ENCODE measurements at places on chromosomes 7 and 10. TPM values are rescaled to one million over a fixed set of nuclear protein-coding genes. Genes with fewer than 3 reads are reported as not detected.
A peak's percentile ranks its signal among the peaks of the same experiment; 100 is the strongest.

GRCh38 chr7:98698976-98699375, 81.9 kb downstream of the NPTX2 start:
- no peak overlapping the region for H3K4me3 ChIP-seq
- no peaks in the 10 kb centered on the region for H3K27me3 ChIP-seq
- H3K36me3 ChIP-seq = no peaks in the 10 kb centered on the region
- H3K4me1 ChIP-seq = no peaks in the 10 kb centered on the region

DNA sequence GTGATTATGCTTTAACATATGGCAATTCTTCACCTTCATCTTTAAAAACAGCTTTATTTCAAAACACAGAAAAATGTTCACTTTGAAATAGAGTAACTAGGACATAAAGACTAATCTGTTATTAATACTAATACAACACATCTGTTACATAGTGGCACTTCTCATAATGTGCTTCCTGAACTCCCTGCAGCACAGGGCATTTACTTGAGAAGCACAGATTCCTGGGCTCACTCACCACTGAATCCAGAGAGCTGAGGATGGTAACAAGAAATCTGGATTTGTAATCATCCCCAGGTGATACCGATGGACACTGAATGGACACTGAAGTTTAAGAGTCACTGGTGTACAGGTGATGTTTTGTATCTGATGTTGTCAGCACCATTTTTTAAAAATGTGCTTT, 96.1 kb downstream of the COL28A1 start:
- no peak for DNase-seq
- H3K4me3 ChIP-seq = no peak overlapping the region
- peaks cover 26% of the 10 kb centered on the region for H3K4me1 ChIP-seq
- no peak overlapping the region for H3K27ac ChIP-seq
- H3K27me3 ChIP-seq = no peaks in the 10 kb centered on the region

DNA sequence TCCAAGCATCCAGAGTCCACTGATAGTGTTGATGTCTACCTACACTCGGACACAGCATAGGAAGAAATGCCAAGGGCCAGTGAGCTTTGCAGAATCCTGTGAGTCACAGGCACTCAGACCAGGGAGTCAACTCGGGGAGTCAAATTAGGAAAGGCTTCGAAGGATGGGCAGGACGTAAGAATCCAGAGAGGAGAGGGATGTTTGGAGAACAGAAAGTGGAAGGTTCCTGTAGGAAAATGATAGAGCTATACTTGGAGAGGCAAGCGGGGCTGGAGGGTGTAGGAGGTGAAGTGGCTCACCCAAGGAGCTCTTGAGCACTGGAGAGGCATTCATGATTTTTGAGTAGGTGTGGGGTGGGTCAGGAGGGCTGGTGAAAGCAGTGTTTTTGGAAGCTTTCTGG, 3.0 kb downstream of the ZYX start:
- H3K4me1 ChIP-seq = peaks cover 66% of the 10 kb centered on the region
- peak overlapping the region; percentile 76 for H3K4me3 ChIP-seq
- H3K36me3 ChIP-seq = peaks cover 13% of the 10 kb centered on the region
- peak overlapping the region; percentile 11 for H3K27ac ChIP-seq
- H3K27me3 ChIP-seq = no peaks in the 10 kb centered on the region

GTF2IRD2 gene
- 10.0 TPM for total RNA-seq

All from endothelial cell of umbilical vein (primary cell).